Stimulated activated CD4-positive, alpha-beta T cell treated with anti-CD3 and anti-CD28 coated beads, Interleukin-4, amount 100 ng/mL, for 24 hours (primary cell): ENCODE measurements at places on chromosomes 13 and 19.
A peak's percentile ranks its signal among the peaks of the same experiment; 100 is the strongest.

GRCh38 chr13:28489524-28489931 lies 5.4 kb downstream of the FLT1 start:
- no peak for DNase-seq

DNA sequence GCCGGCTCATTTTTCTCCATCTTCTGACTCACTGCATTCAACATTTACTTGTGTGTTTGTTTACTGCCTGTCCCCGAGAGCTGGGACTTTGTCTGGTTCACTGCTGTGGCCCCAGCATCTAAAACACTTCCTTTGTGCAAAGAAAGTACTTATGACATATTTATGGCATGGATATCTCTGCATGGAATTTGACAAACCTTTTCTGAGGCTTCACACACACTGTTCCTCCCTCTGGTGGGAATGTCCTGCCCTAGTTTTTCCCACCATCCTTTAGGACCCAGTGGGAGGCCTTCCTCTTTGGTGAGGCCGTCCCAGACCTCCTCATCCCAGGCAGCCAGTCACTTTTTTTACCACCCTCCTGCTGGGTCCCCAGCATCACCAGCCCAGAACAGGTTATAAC lies 1.4 kb upstream of the SRRM5 start:
- DNase-seq: no peak

DNA sequence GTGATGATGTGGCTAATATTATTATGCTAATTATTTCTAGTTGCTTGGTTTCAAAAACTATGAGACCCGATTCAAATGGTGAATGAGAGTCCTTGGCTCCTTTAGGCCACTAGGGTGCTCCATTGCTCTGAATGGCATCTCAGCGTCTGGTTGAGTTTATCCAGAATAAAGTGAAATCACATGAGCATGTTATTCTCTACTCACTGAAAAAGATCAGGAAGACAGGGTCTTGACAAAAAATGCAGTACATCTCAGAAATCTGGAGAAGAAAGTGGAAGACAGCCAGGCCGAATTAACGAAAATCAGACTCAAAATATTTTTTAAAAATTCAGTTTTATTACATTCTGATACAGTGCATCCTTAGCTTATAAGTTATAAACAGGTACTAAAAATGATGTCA lies 516.2 kb downstream of the MYO16 start:
- DNase-seq: no peak

GRCh38 chr19:11092181-11092538 lies 2.9 kb downstream of the LDLR start:
- peak; percentile 54 for DNase-seq

GRCh38 chr13:72495681-72496080 lies 231.7 kb downstream of the MZT1 start:
- DNase-seq: no peak

DNA sequence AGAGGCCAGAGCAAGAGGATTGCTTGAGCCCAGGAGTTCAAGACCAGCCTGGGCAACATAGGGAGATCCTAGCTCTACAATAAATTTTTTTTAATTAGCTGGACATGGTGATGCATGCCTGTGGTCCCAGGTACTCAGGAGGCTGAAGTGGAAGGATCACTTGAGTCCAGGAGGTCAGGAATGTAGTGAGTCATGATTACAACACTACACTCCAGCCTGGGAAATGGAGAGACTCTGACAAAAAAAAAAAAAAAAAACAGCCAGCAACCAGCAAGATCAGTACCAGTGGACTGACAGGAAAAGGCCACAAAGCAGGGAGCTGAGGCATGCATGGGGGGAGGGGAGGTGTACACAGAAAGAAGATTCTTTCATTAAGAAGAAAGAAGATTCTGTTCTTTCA lies 52.7 kb upstream of the RFXAP start:
- DNase-seq: no peak

DNA sequence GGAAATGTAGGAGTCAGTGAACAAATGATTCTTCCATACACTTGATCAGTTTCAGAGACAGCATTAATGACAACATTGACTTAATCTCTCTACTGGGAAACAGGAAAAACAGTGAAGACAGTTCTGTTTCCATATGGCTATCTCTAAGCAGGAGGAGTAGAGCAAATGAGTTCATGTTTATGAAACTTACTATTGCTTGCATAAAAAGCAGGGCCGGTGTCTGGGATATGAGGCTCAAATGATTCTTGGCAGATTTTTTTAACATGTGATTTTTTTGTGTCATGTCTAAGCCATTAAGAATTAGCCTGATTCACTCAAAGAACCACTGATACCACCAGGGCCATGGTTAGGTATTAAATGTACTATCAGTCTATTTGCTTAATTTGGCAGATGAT lies 141.9 kb downstream of the SLC7A1 start:
- DNase-seq: no peak

DNA sequence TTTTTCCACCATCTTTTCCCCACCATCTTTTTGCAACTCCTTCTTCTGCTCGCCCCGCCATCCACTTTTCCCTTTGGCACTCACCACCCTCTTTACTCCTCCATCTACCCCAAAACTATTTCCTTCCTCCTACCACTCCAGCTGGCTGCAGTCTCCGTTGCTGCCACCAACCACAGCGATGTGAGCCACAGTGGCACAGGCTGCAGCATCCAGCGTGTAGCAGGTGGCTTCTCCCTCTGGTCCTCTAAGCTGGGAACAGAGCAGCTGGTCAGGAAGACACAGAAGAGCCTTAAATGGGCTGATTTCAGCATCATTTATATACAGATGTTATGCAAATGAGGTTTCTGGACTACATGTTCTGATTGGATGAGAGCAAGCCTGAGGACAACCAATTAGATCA lies 144.5 kb downstream of the TNFRSF19 start:
- no peak for DNase-seq

- no peak for DNase-seq
Measured at GRCh38 chr19:889662-890295, 3.2 kb downstream of the MED16 start.

DNA sequence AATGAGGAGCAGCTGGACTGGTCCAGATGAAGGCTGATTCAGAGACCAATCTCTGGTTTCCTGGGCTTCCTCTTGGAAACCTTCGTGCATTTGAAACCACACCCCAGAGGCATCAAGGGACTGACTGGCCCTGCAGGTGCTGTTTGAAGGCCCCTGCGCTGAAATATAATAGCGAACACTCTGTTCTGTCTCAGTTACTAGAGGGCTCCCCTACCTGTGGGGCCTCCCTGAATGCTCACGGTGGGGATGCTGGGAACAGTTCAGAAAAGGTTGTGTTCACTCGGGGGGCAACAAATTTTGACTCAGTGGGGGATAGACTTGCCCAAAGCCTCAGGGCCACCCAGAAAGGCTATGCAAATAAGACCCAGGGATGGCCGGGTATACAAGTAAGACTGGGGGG lies 6.4 kb downstream of the CCDC8 start:
- DNase-seq: no peak

DNA sequence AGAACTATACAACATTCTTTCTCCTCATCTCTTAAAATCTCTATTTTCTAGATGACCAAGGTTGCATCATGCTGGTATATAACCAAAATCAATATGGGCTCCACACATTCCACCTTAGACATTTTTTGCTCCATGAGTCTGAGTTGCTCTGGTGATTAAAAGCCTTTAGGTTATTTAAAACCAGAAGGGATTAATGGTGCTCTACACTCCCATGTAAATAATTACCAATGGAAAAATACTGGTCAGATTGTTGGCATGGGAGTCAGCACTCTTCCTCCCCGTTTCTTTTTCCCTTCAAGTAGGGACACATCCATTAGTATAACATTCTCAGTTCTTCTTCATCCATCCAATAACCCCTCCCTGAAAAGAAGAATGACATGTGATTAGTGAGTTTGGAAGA lies 747.7 kb downstream of the PCDH17 start:
- DNase-seq: no peak

DNA sequence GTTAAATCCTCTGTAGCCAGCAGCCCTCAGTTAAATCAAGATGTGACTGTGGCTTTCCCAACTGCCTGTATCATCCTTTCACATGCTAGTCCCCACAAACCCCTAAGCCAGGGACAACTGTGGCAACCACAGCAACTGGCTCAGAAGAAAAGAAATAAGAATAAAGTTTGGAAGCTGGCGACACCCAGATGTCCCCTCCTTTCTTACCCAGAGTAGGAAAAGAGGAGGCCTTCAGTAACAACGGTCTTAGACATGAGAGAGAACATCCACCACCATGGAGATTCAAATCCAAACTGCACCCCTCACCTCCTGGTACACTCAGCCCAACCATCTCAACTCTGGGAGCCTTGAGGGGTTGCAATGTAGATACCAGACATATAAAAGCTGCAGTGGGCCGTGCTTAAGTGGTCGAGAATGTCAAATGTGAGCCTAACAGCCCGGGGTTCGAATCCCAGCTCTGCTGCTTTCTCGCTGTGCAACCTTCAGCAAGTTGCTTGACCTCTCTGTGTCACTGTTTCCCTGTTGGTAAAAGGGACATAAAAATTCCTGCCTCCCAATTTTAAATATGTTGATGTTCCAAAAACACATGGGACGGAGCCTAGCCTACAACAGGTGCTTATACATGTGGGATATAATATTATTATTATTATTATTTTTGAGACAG lies 23.8 kb downstream of the ZNRF4 start:
- no peak for DNase-seq

GRCh38 chr19:28313633-28314032 lies 899.3 kb downstream of the UQCRFS1 start:
- no peak for DNase-seq

- no peak for DNase-seq
Measured at GRCh38 chr19:40302224-40303011, 17.3 kb upstream of the AKT2 start.

DNA sequence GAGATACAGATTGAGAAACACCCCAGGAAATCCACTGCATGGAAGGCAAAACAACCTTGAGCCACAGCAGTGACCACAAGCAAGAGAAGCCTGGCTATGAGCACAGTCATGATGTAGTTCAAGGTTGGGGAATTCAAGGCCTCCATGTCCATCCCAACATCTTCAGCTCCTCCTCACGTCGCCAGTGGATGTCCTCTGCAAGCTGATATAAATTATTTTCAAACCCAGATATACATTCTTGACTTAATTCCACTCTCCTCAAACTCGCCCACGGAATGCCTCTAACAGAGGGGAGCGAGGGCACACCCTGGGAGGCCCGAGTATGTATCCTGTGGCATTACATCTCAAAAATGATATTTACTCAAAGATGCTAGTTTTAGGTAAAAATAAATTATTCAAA lies 105.5 kb downstream of the SHISA2 start:
- DNase-seq: no peak

GRCh38 chr19:48614436-48615230 lies at the start of gene FAM83E:
FAM83E (minus strand) TSS chr19:48615076; CDS start chr19:48613372, 1,704 bp downstream.
- no peak for DNase-seq

DNA sequence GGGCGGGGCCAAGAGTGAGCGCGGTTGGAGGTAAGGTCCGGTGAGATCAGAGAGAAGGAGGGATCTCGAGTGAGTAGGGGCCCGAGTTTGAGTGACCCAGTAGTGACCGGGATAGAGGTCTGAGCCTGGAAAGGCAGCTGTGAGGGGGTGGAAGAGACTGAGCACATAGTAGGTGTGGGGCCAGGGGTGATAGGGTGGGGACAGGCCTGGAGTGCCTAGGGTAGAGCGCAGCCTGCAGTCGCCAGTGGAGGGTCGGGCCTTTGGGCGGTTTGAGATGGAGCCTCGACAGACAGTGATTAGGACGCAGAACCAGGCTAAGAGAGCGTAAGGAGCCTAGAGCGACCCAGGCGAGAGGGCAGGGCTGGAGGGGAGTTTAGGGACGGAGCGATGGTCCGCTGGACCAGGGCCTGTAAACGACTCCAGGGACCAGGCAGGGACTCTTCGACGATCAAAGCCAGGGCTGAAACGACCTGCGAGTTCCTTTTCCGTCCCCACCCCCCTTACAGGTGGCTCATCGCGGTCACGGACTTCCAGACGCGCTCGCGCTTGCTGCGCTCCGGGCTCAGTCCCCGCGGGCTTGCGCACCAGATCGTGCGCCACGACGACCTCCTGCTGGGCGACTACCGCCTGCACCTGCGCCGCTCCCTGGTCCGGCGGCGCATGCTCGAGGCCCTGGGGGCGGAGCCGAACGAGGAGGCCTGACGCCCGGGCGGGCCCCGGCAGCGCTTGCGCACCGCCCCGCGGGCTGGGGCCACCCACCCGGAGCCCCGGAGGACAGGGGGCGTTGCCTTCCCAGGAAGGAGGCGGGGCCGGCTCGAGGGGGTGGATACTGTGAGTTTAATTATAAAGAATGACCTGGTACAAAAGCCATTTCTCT lies 9.4 kb downstream of the C19orf81 start:
- peak; percentile 48 for DNase-seq

DNA sequence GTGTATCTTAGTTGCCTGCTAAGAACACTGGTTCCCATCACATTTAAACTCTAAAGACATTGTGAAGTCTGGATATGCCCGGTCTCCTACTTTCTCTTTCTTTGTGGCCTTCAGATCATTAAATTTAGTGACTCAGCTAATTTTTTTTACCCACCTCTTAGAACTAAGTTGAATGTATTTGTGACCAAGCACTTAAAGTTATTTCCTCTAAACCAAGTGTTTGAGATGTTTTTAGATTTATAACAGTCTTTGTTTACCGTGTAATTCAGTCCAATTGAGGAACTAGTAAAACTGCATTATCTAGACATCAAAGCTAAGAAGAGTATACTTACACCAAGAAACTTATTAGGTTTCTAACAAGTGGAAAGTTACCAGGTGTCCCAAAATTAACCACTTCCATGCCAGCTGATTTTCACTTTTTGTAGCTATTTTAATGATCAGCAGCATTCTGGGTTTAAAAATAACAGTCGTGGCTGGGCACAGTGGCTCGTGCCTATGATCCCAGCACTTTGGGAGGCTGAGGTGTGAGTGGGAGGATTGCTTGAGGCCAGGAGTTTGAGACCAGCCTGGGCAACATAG lies 53.1 kb downstream of the ARHGAP35 start:
- DNase-seq: no peak
